NCI-H774 (cell line): ENCODE measurements at places on chromosomes 3 and 15.

DNA sequence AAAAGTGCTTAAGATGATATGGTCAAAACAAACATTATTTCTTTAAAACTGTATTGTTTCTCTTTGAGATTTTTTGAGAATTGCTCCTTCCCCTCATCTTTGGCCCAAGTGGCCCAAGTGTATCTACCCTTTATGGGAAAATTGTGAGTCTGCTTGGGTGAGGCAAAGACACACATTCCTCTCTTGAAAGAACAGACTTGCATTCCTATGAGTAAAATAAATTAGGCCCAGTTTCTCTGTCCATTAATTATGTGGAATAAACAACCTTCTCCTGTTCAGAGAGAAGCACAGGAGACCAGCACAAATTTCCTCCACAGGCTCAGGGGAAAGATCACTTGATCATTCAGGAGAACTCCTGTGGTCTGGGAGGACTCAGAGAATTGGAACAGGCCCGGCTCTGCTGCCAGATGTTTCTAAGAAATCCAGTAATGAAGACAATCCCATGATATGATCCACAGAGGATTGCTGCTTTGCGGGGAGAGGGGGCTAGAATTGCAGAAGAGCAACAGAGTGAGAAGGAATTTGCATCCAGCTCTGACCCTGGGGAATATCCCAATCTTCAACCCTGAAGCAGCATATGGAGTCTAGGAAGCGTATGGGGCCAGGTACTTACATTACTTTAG, 53.8 kb upstream of the BOC start:
- no peak for DNase-seq

GRCh38 chr3:122967765-122968164, 59.8 kb downstream of the SEMA5B start:
- DNase-seq: no peak

GRCh38 chr3:194443901-194444300, 42.9 kb downstream of the ATP13A3 start:
- DNase-seq: no peak

DNA sequence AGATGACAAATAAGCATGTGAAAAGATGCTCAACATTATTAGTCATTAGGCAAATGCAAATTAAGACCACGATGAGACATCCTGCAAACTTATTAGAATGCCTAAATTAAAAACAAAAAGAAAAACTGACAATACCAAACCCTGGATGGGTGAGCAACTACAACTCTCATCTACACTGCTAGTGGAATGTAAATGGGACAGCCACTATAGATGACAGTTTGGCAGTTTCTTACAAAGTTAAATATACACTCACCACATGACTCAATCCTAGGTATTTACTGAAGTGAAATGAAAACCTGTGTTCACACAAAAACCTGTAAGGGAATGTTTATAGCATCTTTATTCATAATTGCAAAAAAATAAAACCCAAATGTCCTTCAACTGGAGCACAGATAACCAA, 74.7 kb downstream of the NPTN start:
- no peak for DNase-seq

GRCh38 chr15:49492830-49493229, 69.8 kb downstream of the FGF7 start:
- DNase-seq: no peak

DNA sequence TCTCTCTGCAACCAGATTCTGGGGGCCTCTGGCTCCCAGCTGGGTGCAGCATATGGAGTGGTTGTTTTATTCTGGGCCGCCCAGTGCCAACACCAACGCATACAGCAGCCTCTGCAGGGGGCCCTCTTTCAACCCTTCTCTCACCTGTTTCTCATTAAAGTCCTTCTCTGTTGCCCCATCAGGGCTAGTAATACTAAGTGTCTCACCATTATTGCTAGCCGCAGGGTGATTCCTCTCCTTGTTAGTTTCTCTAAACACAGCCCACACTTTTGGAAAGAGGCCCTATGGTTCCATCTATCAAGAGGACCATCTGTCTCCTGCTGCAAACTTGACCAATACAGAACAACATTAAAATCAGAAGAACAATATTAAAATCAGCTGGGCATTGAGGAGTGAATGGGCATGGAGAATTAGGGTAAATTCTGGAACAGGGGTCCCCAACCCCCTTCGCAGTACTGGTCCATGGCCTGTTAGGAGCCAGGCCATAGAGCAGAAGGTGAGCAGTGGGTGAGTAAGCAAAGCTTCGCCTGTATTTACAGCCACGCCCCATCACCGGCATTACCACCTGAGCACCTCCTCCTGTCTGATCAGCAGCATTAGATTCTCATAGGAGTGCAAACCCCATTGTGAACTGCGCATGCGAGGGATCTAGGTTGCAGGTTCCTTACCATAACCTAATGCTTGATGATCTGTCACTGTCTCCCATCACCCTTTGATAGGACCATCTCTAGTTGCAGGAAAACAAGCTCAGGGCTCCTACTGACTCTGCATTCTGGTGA, 36.5 kb downstream of the ALS2CL start:
- DNase-seq: peak; percentile 6

- DNase-seq: no peak
Observed at GRCh38 chr3:171248426-171249111, 211.6 kb downstream of the TNIK start.
